GM12892 (cell line): ENCODE measurements at places on chromosomes 16 and 17.

GRCh38 chr17:76281573-76282371, 16.6 kb downstream of the UBALD2 start:
- DNase-seq = no peak

DNA sequence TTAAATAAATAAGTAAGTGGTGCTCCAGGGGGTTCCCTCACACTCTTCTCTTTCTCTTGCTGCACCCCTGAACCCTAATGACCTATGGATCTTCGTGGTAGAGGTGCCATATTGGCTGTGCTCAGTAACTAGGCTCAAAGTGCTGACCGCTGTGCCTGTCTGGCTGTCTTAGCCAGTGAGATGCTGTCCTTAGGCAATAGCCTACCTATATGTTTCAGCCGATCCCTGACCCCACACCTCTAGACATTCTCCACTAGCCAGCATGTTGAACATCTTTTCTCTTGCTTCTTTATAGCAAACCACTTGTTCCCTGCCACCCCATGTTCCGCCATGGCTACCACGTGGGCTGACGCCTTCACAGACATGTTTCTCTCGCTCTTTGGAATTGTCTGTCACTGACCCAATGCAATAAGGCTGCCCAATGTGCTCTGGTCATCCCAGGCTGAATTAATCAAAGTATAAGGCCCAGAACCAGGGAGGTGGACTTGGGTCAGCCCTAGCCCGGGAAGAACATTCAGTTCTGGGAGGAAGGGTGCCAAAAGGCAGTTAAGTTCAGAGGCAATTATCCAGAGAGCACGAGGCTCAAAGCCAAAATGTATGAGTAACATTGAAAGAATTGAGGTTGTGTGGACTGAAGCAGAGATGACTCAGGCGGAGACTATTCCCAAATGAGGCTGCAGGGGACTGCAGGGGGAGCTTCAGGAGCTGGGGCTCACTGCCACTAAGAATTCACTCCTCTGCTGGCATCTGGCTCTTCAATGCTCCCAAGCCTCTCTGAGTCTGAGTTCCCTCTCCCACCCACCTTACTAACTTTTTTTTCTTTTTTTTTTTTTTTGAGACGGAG, 28.7 kb upstream of the TNRC6A start:
- DNase-seq = no peak

GRCh38 chr16:54171626-54172537, 114.7 kb downstream of the IRX3 start:
- no peak for DNase-seq

GRCh38 chr16:73997971-73998370, 298.6 kb upstream of the PSMD7 start:
- no peak for DNase-seq

DNA sequence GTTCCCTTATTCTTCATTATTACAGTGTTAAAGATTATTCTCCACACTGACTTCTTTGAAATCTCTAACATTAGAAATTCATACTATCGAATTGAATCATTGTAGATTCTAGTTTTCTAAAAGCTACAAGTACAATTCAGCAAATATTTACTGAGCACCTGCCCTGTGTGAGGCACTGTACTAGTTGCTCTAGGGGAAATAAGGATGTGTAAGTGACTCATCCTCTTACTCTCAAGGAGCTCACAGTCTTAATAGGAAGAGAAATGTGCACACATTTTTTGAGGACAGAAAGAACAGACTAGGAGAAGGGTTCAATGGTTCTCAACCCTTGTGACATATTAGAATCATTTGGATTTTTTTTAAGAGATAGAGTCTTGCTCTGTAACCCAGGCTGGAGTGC, 7.7 kb upstream of the SLFN12L start:
- DNase-seq = no peak

DNA sequence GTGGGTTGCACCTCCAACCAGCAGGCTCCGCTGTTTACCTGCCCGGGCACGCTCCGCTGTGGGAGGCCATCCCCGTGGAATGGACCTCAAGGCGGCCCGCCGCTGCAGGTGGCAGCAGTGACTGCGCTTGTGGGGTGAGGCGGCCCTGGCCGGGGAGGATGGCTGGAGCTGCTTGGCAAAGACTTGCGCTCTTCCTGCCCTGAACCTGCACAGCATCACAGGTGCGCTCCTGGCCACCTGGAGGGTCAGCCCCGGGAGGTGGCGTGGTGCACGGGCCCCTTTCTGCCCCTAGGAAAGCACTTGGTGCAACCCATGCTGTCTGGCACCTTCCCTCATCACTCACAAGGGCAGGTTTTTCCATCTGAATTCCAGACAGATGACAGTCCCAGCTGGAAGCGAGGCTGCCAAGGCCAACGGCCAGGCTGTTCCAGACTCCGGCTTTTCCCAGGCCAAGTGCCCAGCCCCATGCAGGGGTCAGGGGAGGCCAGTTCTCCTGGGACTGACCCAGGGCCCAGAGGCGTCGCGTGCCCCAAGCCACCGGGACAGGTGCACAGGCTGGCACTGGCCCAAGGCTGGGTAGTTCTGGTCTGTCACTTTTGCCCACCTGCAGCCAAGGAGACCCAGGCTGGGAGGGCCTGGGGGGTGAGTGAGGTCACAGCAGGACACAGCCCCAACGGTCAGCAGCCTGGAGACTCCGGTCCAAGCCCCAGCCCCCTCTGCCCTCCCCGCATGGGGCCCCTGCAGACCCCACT, 13.3 kb downstream of the UTS2R start:
- DNase-seq = no peak

GRCh38 chr17:80902197-80902962, 89.3 kb upstream of the CHMP6 start:
- no peak for DNase-seq

DNA sequence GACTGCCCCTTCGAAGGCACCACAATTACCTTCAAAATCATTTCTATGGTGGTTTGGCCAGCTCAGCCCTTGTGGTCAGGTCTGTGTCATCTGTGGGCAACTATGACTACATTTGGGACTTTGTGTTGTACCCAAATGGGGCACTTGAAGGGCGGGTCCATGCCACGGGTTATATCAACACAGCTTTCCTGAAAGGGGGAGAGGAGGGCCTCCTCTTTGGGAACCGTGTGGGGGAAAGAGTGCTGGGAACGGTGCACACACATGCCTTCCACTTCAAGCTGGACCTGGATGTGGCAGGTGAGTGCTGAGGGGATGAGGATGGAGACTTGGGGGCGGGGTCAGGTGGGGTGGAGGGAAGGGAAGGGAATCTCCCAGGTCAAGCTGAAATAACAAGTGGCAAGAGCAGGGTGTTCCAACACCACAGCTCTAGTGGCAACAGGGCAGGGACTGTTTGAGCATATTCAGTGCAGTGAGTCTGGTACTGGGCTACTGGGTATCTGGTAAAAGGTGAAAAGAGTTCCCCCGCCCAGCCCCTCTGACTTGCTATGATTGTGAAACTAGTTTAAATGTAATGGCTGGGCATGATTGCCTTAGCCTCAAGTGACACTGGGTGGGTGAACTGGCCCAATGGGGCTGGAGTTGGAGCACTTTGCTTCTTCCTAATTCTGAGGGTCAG, 1.7 kb downstream of the AOC2 start:
- no peak for DNase-seq

GRCh38 chr16:48535369-48535787, 74.6 kb downstream of the N4BP1 start:
- DNase-seq = no peak

- DNase-seq = no peak
Measured at GRCh38 chr17:8532021-8532420, 96.3 kb downstream of the NDEL1 start.

- DNase-seq = no peak
Measured at GRCh38 chr17:80604009-80604669, 59.5 kb downstream of the RPTOR start.

GRCh38 chr17:46194393-46195216, 1.4 kb upstream of the KANSL1 start:
- DNase-seq = no peak

DNA sequence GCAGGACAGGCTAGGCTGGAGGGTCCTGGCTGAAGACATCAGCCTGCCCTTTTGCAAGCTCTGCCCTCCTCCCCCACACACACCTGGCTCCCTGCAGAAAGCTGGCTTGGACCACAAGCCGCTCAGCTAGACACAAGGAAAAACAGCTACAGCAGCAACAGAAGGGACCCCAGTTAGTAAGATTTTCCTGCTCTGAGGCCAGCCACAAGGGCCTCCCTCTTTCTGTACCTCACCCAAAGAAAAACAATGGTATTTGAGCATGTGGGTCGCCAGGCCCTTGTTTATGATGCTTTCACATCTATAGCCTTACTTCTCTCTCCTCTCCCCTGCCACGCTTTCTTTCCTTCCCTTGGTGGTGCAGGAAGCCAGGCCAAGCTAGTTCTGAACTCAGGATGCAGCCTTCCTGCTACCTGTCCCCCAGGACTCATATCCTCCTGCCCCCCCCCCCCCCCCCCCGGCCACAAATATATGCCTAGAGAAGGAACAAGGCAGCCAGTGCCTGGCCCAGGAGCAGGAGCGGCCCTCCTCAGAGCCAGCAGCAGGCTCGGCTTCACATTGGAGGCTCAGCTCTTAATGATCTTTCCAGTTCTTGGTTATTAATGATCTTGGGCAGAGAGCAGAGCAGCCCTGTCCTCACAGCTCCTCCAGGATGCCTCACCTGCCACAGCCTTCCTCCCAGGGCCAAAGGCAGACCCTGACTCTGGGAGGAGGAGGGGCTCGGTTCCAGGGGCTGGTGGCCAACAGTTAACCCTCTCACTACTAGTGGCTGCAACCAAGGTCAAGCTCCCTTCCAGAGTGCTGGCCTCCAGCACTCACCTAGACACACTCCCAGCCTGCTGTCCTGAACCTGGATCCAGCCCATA, 19.5 kb downstream of the GRIN2C start:
- DNase-seq = no peak

GRCh38 chr17:70368011-70368410, 198.7 kb downstream of the KCNJ2 start:
- DNase-seq = no peak

- DNase-seq = no peak
Measured at GRCh38 chr17:83026311-83026811, 53.0 kb upstream of the METRNL start.

DNA sequence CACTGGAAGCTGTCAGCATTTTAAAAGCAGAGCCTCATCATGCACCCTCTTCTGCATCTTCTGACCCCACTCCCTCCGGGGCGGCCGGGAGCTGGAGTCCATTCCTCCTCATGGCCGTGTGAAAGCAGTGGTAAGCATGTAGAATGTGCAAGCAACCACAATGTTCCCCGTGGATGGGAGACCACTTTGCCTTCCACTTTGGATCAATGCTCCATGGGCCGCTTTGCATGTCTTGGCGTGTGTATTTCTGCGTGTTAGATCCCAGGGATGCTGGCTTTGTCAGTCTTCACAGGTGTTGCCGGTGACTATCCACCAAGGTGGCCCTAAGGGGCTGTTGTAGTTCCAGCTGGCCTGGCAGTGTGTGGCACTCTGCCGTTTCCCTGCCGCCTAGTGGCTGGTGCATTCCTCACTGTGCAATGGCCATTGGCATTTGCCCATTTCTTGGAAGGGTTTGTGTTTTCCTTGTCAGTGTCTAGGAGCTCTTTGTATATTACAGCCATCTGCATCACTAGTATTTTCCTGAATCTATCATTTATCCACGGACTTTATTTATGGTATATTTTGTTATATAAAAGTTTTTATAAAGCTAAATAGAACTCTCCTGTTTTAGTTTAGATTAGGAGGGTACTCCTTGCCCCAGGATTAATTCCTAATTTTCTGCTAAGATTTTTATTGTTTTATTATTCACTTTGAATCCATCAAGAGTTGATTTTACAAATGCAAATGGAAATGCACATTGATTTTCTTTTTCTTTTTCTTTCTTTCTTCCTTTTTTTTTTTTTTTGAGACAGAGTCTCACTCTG, 5.8 kb upstream of the ALDH3A1 start:
- no peak for DNase-seq

DNA sequence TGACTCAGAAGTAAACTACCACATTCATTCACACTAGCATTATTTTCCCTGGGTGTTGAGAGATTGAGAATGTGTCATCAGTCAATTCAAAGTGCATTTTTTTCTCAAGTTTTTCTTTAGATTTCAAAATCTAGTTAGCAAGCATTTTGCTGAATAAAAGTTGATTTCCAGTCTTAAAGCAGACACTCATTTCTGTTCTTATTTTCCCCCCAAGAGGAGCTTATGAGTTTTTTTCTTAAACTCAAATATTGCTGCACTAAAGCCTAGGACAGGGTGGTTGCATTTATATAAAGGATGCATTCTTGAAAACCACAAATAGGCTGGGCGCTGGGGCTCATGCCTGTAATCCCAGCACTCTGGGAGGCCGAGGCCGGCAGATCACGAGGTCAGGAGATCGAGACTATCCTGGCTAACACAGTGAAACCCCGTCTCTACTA, 15.3 kb downstream of the CDH3 start:
- no peak for DNase-seq

- no peak for DNase-seq
Measured at GRCh38 chr16:3467921-3468320, 24.4 kb downstream of the NAA60 start.

DNA sequence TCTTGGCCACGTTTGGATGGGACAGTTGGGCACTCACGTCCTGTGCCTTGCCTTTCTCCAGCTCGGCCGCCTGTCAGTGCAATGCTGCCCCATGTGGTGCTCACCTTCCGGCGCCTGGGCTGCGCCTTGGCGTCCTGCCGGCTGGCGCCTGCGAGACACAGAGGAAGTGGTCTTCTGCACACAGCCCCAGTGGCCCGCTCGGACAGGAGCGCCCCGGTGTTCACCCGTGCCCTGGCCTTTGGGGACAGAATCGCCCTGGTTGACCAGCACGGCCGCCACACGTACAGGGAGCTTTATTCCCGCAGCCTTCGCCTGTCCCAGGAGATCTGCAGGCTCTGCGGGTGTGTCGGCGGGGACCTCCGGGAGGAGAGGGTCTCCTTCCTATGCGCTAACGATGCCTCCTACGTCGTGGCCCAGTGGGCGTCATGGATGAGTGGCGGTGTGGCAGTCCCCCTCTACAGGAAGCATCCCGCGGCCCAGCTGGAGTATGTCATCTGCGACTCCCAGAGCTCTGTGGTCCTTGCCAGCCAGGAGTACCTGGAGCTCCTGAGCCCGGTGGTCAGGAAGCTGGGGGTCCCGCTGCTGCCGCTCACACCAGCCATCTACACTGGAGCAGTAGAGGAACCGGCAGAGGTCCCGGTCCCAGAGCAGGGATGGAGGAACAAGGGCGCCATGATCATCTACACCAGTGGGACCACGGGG, 7.1 kb downstream of the ACSF3 start:
- DNase-seq = no peak

GRCh38 chr16:48003206-48003907, 152.4 kb downstream of the ABCC12 start:
- no peak for DNase-seq

- DNase-seq = no peak
Measured at GRCh38 chr17:77148077-77148939, 7.5 kb downstream of the SEC14L1 start.

DNA sequence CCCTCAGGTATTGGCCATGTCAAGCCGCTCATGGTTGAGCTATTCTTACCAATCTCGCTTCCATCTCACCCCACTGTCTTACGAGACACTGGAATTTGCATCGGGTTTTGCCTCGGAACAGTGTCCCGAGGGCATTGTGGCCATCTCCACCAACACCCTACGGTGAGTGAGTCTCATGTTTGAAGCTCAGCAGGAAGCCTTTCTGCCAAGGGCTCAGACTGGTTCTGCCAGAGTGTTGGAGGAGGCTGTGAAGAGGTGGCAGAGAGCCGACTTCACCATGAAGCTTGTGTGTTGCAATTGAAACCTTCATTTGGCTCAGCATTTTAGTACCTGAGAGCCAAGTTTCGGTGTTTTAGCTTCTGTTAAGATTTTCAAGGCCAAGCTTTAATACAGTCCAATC, 38.0 kb downstream of the SF3B3 start:
- no peak for DNase-seq
